WERI-Rb-1 (cell line): ENCODE measurements at places on chromosomes 6 and 20.

DNA sequence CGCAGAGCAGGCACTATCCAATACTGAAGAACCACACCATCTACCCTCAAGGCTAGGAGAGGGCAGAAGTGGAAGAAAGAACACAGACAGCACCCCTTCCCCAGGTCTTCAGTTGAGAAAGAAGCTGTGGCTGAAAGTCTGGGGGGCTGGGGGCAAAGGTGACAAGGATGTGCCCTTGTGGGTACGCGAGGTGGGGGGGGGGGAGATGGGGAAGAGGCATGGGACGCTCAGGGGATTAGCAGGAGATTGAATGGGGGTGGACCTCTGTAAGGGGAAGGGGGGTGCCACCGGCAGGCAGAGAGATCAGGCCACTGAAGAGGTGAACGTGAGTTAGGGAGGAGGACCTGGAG lies 1.1 kb downstream of the B4GALT5 start:
- DNase-seq, result no peak

DNA sequence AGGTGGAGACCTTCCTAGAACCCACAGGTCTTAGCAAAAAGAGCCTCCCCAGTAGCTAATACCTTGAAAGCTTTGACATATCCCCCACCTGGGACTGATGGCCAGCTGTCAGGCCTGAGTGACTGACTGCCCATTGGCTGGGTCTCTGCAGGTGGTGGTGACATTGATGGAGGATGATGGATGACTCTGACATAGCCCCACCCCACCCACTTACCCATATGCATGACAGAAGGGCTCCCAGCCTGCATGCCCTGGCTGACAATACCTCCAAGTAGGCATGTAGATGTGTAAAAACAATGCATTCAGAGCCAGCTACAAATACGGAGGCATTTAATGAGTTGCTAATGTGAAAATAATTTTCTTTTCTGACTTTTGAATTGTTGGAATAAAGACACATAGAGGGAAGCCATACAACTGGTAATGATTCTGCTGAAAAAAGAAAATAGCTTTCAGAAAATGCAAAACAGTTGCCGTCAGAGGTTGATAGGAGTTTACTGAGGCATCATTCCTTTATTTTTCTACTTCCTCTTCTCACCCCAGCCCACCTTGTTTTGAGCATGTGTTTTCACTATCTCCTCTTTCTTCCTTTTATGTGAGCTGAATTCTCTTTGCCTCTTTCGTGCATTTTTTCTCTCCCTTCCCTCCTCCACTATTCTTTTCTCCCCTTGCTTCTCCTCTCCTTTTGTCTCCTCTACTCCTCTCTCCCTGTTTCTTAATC lies 70.6 kb downstream of the OLIG3 start:
- DNase-seq, result peak; percentile 35

DNA sequence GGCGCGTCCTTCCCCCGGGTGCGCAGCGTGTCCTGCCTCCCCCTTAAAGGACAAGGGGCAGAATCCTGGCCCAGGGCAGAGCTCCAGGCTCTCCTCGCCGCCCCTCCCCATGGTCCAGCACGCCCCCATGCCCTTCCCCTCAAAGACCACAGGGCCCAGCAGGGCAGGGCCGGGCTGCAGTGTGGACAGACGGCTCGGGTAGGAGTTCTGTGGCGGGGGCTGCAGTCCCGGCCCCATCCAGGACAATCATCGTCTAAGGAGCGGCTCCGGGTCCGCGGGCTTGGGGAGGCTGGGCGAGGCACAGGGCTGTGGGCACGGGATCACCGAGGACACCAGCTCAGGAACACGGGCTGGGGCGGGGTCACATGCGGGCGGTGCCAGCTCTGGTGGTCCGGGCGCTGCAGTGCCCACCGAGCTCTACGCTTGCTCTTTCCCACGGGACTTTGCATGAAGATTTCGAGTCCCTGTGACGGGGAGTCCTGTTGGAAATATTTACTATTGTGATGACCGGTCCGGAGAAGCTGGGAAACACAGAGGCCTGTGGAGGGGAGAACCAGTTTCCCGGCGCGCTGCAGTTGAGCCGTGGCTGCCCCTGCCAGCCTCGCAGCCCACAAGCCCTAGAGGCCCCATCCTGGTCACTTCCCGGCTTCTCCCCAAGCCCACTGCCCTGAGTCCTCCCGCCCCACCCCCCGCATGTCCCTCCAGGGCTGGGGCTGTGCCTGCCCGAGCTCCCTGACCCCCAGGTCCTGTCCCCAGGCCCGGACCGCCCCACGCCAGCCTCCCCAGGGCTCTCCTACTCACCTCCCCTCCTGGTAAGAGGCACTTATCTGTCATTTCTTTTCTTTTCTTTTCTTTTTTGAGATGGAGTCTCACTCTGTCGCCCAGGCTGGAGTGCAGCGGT lies 20.6 kb downstream of the SLC17A9 start:
- no peak for DNase-seq

DNA sequence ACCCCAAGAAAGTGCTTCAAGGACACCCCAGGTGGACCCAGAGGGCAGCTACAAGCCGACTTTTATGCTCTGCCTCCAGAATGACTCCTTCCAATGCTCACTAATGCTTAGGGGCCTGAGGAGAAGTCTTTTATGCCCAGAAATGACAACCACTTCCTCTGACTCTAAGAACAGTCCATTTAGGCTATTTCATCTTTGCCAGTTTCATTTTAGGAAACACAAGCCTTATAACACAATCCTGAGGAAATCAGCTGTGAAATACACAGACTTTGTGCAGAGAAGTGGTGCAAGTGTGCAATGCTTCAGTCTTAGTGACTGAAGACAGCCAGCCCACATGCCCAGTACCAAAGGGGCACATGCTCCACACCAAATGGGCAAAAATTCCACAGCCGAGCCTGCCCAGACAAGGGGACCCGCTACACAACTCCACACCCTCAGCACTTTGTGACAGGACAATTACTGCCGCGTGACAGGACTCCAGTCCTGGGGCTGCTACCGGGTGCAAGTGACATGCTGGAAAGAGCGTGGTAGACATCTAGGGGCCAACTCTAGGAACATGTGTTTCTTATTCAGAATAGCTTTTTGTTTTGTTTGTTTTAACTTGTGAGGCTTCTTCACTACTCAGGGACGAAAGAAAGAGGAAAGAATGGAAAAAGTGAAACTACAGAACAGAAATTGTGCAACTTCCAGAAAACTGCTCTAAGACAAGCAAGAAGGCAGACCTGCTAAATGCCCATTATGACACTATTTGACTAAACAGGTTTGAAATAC lies 28.2 kb upstream of the PLAGL1 start:
- DNase-seq, result no peak

- DNase-seq, result peak; percentile 61
These were observed 13.1 kb upstream of the DEK start for GRCh38 chr6:18277237-18278006.

DNA sequence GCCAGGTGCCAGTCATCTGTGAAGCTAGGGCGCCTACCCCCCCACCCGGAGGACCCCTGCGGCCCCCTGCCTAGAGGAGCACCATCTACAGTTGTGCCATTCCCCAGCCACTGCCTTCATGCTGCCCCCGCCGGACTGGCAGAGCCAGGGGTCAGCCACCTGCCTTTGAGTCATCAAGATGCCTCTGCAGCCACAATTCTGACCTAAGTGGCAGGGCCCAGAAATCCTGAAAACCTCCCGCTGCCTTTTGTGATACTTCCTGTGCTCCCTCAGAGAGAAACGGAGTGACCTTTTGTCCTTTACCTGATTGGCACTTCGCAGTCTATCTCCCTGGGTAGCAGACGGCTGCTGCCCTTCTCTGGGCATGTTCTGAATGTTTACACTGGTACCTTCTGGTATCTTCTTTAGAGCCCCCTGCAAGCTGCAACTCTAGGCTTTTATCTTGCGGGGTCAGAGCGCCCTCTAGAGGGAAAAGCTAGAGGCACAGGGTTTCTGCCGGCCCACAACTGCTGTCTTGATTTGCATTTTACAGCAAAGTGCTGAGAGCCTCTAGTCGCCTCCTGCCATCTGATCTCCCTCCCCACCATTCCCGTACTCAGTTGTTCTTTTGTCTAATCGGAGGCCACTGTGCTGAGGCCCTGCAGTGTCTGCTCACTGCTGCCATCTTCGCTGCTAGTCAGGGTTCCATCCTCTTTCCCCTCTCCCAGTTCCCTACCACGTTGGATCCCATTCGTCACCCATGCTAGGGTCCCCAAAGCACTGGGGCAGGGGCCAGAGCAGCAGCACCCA lies 26.9 kb downstream of the SPATA2 start:
- peak; percentile 72 for DNase-seq

GRCh38 chr6:1250489-1251197 lies 61.3 kb upstream of the FOXQ1 start:
- no peak for DNase-seq

- peak; percentile 53 for DNase-seq
These were observed 5.5 kb upstream of the HLA-E start for GRCh38 chr6:30483677-30484279.

DNA sequence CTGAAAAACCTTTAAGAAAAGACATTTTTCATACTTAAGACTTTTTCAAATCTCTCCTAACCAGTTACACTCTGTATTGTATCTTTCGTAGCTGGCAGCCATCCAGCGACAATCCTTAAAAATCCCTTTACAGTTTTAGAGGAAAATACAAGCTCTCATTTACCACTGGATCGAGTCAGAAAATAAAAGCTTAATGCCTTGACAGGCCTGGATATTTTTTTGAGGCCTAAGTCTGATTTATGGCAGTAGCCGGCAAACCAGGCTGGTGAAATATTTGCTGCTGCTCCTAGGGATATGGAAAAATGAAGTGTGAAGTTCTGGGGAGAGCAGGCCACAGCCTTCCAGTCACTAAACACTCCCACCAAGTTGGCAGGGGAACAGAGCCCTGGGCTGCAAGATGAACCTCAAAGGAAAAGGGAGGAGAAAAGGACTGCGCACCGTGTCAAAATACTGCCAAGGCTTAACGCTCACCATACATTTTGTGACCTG lies 213.0 kb upstream of the SUPT3H start:
- DNase-seq, result no peak
